ENCODE measurements at places on chromosomes 1 and 21. TPM values are rescaled to one million over a fixed set of nuclear protein-coding genes. Genes with fewer than 3 reads are reported as not detected.

- H3K36me3 ChIP-seq: no peaks in the 10 kb centered on the region
- no peak overlapping the region for H3K4me3 ChIP-seq
- H3K27ac ChIP-seq: no peak overlapping the region
- no peaks in the 10 kb centered on the region for H3K4me1 ChIP-seq
- peaks cover 2% of the 10 kb centered on the region for H3K27me3 ChIP-seq
- DNase-seq: no peak
These were observed 12.0 kb downstream of the RAB7B start for GRCh38 chr1:205991237-205991636.

- peak overlapping the region; percentile 81 for H3K4me3 ChIP-seq
- H3K27me3 ChIP-seq: no peaks in the 10 kb centered on the region
- peaks cover 36% of the 10 kb centered on the region for H3K36me3 ChIP-seq
- H3K27ac ChIP-seq: peak overlapping the region; percentile 100
- peaks cover 29% of the 10 kb centered on the region for H3K4me1 ChIP-seq
- no peak for DNase-seq
These were observed 1.4 kb downstream of the RCC1 start for GRCh38 chr1:28507247-28507645.

- peak overlapping the region; percentile 100 for H3K4me3 ChIP-seq
- peaks cover 42% of the 10 kb centered on the region for H3K4me1 ChIP-seq
- H3K36me3 ChIP-seq: peaks cover under 1% of the 10 kb centered on the region
- H3K27me3 ChIP-seq: no peaks in the 10 kb centered on the region
These were observed 1.3 kb upstream of the ZNF436 start for GRCh38 chr1:23370709-23371584.

GRCh38 chr1:247216261-247216660 is 39.6 kb upstream of the VN1R5 start:
- H3K4me1 ChIP-seq: peaks cover 5% of the 10 kb centered on the region
- H3K36me3 ChIP-seq: no peaks in the 10 kb centered on the region
- H3K27me3 ChIP-seq: peaks cover 6% of the 10 kb centered on the region
- no peak overlapping the region for H3K27ac ChIP-seq
- H3K4me3 ChIP-seq: no peak overlapping the region
- DNase-seq: no peak

GRCh38 chr21:42195378-42196031 is 23.4 kb upstream of the ABCG1 start:
- no peaks in the 10 kb centered on the region for H3K36me3 ChIP-seq
- DNase-seq: no peak
- H3K4me3 ChIP-seq: no peak overlapping the region
- H3K27me3 ChIP-seq: no peaks in the 10 kb centered on the region
- no peak overlapping the region for H3K27ac ChIP-seq
- no peaks in the 10 kb centered on the region for H3K4me1 ChIP-seq

DNA sequence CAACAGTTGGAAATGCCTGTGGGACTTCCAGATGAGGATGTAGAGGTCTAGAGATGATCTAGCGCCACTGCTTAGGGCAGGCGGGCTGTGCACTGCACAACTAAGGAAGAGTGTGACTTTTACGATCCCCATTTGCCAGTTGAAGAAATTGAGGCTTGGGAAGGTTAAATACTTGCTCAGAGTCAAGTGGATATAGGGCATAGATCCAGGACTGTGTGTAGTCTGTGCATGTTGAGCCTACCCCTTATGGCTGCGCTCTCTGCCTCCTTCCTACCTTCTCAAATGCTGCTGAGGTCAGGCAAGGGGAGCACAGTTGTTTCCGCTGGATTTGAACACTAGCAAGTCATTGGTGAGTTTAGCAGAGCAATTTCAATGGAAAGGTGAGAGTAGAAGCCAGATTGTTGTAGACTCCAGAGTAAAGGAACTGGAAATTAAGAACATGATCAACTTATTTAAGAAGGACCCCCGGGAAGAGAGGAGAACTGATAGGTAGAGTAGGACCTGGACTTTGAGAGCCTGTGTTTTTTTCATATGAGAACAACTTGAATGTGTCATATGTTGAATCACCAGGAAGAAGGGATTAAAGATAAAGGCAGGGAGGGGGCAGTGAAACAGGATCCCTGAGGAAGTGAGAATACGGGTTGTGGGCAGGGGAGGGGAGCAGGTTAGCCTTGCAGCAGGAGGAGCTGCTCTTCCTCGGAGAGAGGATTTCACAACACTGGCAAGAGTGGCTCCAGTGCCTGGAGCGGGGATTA is 2.7 kb downstream of the CAPN2 start:
- peak overlapping the region; percentile 96 for H3K27ac ChIP-seq
- peaks cover 56% of the 10 kb centered on the region for H3K4me1 ChIP-seq
- no peak for DNase-seq

DNA sequence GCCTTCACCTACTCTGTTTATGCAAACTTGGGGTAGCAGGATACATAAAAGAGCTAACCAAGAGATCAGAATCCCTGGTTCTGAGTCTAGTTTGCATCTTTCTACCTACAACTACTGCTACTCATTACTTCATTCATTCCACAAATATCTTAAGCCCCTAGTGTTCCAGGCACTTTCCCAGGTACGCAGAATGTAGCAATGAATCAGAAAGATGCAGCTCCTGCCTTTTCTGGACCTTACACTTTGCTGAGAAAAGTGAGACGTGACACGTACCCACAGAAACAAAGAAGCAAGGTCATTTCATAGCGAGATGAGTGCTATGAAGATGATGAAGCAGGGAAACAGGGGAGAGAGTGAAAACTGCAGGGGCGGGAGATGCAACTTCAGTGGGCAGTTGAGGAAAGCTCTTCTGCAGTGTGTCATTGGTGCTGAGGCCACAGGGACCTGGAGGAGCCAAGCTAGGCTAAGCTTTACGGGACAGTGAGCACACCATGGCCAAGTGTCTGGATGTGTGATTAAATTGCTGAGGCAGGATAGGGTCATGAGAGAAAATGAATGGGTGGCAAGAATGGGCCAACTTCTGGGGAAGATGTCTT is 167.9 kb downstream of the TNFSF18 start:
- no peak overlapping the region for H3K4me3 ChIP-seq
- no peak for DNase-seq
- H3K36me3 ChIP-seq: no peaks in the 10 kb centered on the region

DNA sequence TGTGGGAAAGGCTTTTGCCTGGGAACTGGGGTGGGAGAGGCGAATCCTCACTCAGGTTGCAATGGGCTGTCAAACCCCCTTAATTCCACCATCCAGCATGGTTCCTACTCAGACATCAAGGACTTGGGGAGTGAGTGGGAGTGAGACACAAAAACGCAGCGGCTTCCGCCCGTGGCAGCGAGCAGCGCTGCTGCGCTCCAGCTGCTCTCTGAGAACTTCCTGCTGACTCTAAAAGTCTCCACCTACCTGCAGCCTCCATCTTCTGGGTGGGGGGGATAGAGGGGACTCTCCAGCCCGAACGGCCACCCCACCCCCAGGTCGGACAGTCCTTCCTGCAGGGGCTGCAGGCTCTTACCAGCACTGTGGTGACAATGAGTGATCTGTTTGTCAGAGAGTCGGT is 184.4 kb downstream of the GRIK3 start:
- H3K27ac ChIP-seq: no peak overlapping the region
- no peaks in the 10 kb centered on the region for H3K4me1 ChIP-seq
- peaks cover 31% of the 10 kb centered on the region for H3K27me3 ChIP-seq
- no peaks in the 10 kb centered on the region for H3K36me3 ChIP-seq

DNA sequence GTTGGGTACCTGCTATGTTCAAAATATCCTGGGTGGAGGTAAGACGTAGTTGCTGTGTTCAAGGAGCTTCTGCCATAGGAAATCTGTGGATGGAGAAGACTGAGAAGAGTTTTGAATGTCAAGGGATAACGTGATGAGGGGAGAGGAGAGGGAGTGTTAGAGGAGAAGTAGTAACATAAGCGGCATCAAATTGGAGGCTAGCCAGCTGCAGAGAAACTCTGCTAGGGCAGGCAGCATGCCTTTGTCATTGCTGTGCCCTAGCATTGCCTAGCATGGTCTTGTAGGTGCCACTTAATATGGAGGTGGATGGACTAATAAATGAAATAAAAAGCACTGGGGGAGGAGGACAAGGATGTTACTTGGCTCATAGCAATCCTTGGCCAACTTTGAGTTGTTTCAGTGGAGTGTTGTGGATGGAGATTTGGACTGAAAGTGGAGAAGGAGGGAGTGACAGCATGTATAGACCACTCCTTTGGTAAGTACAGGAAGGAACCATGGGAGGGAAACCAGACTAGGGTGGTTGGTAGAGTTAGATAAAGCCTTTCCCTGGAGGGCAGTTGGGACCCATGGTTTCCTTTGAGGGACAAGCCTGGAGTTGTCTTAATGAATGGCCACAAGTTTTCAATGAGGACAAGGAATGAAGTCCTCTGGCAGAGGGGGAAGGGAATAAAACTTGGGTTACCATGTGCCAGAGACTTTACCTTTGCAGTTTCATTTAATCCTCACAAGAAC is 6.3 kb downstream of the VANGL1 start:
- peaks cover 32% of the 10 kb centered on the region for H3K4me1 ChIP-seq
- no peak overlapping the region for H3K27ac ChIP-seq
- no peak overlapping the region for H3K4me3 ChIP-seq
- no peaks in the 10 kb centered on the region for H3K36me3 ChIP-seq
- DNase-seq: no peak

DNA sequence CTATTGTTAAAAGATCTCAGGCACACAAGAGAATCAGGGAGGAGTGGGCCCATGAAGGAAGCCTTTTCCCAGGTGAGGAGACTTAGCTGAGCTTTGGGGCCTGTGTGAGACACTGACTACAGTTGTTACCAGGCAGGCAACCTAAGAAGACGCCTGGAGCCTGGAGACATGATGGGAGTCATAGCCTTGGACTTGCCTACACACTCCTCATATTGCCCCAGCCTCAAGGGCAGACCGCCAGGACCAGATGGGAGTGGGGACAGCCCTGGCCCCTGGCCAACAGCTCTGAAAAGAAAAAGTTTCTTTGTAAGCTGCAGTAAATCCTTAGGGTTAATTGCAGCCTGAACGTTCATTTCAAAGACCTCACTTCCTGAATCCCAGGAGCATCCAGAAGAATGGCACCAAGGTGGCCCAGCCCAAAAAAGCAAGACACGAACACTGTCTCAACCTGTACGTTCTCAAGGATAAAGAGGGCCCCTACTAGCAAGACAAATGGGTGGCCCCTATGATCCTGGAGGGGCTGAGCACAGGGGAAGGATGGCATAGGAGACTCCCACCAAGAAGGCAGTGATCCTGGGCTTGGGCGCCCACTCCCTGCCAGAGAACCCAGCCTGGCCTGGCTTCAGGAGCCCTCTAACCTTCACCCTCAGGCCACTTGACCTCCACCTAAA is 33.2 kb upstream of the BTG2 start:
- no peak overlapping the region for H3K27ac ChIP-seq
- no peak for DNase-seq
- H3K27me3 ChIP-seq: no peaks in the 10 kb centered on the region
- H3K4me1 ChIP-seq: peaks cover 6% of the 10 kb centered on the region

DNA sequence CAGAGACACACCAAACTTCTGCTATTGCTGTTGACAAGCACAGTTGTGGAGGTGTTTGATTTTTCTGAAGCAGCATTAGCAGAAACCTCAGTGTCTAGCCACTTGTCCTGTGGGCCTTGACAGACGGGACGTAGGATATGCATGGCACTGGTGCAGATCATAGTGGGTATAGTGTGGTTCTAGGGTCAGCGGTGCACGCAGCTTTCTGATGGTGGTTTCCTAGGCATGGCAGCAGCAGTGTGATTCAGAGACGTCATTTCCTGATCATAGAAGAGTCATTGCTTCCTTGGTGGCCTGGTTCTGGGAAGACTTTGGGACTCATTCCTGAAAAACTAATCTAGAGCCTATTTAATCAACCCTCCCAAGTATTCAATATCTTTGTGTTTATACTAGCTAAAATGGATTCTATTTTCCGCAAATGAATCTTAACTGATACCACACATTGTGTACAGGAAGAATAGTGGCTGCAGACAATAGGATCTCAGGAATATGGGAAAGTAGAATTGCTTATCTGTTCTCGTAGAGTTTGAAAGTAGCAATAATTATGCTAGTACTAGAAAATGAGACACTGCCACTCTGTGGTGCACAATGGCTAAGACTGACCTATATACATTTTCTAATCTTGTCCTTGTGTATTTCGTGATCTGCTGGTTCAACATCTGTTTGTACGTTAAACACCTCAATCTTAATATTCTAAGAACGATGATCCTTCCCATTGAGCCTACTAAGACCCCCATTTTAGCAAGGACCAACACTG is 2.8 kb upstream of the USP1 start:
- no peak overlapping the region for H3K27ac ChIP-seq
- H3K4me3 ChIP-seq: no peak overlapping the region
- H3K36me3 ChIP-seq: peaks cover 4% of the 10 kb centered on the region
- no peaks in the 10 kb centered on the region for H3K27me3 ChIP-seq
- DNase-seq: no peak

GRCh38 chr1:21260405-21261125 is 29.7 kb downstream of the ECE1 start:
- H3K36me3 ChIP-seq: no peaks in the 10 kb centered on the region
- no peak for DNase-seq
- H3K27ac ChIP-seq: peak overlapping the region; percentile 91
- H3K4me3 ChIP-seq: no peak overlapping the region
- H3K4me1 ChIP-seq: peaks cover 24% of the 10 kb centered on the region

GRCh38 chr21:22364163-22364562 is 1366.0 kb downstream of the NCAM2 start:
- DNase-seq: no peak
- H3K4me1 ChIP-seq: no peaks in the 10 kb centered on the region
- no peaks in the 10 kb centered on the region for H3K27me3 ChIP-seq
- H3K4me3 ChIP-seq: no peak overlapping the region

GRCh38 chr1:1753607-1754005 is 24.7 kb downstream of the NADK start:
- no peaks in the 10 kb centered on the region for H3K36me3 ChIP-seq
- DNase-seq: no peak
- H3K4me3 ChIP-seq: no peak overlapping the region
- H3K27me3 ChIP-seq: no peaks in the 10 kb centered on the region

- peak overlapping the region; percentile 79 for H3K4me3 ChIP-seq
- H3K4me1 ChIP-seq: no peaks in the 10 kb centered on the region
- peaks cover 5% of the 10 kb centered on the region for H3K36me3 ChIP-seq
- no peak overlapping the region for H3K27ac ChIP-seq
- no peak for DNase-seq
- no peaks in the 10 kb centered on the region for H3K27me3 ChIP-seq
These were observed 1.4 kb downstream of the DUSP10 start for GRCh38 chr1:221740369-221740992.

- H3K4me1 ChIP-seq: no peaks in the 10 kb centered on the region
- H3K36me3 ChIP-seq: no peaks in the 10 kb centered on the region
- H3K4me3 ChIP-seq: no peak overlapping the region
- H3K27me3 ChIP-seq: no peaks in the 10 kb centered on the region
- H3K27ac ChIP-seq: no peak overlapping the region
- no peak for DNase-seq
These were observed 47.5 kb upstream of the LPAR3 start for GRCh38 chr1:84940481-84940880.

HSD3B1 gene
- total RNA-seq: not detected

TNFRSF4 gene
- 0.62 TPM for total RNA-seq

PLEKHN1 gene
- 9.8 TPM for total RNA-seq

KCNQ4 gene
- 2.6 TPM for total RNA-seq

PSRC1 gene
- total RNA-seq: 40.6 TPM

NHLH2 gene
- not detected for total RNA-seq

KRTAP8-1 gene
- total RNA-seq: not detected

OR13G1 gene
- total RNA-seq: not detected

OPTC gene
- not detected for total RNA-seq
